ENCODE measurements at places on chromosomes 5 and 9. TPM values are rescaled to one million over a fixed set of nuclear protein-coding genes. Genes with fewer than 3 reads are reported as not detected.

The OR13C2 gene
- total RNA-seq = not detected

The NAA35 gene
- 16.5 TPM for total RNA-seq

The NOP16 gene
- total RNA-seq = 65.1 TPM

The FAM13B gene
- 84.1 TPM for total RNA-seq

The PLCXD3 gene
- not detected for total RNA-seq

The CCDC183 gene
- total RNA-seq = not detected

The C9 gene
- total RNA-seq = not detected

The GABRA1 gene
- not detected for total RNA-seq

The GLDC gene
- 2.3 TPM for total RNA-seq

The PLEKHG4B gene
- total RNA-seq = not detected

The PRDM9 gene
- not detected for total RNA-seq

The ACOT12 gene
- total RNA-seq = not detected

The LCN15 gene
- total RNA-seq = not detected

The LCN12 gene
- 2.4 TPM for total RNA-seq

The ASB6 gene
- 20.1 TPM for total RNA-seq

DNA sequence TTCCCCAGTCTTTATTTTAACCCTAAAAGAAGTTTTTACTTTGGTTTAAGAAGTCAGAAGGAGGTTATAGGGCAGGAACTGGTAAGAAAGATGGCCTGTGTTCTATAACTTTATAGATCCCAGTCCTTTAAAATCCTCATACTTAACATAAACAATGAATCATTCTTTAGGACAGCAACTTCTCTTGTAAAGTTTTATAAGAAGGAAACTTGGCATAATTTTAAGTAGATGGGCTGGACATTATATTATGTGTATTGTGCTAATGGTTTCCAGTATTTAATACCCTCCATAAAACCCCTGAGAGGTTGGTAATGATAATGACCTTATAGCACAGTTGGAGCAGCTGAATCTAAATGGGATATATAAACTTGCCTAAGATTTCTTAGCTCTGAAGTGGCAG lies 247.2 kb downstream of the FAM170A start:
- DNase-seq = no peak

GRCh38 chr5:118919016-118919415 lies 69.3 kb downstream of the DTWD2 start:
- DNase-seq = no peak

- peak; percentile 69 for DNase-seq
Observed at GRCh38 chr5:179806250-179807048, at the start of gene MGAT4B. TSS of gene MGAT4B (minus strand) at chr5:179806866. CDS start at chr5:179806583, 283 bp downstream.

DNA sequence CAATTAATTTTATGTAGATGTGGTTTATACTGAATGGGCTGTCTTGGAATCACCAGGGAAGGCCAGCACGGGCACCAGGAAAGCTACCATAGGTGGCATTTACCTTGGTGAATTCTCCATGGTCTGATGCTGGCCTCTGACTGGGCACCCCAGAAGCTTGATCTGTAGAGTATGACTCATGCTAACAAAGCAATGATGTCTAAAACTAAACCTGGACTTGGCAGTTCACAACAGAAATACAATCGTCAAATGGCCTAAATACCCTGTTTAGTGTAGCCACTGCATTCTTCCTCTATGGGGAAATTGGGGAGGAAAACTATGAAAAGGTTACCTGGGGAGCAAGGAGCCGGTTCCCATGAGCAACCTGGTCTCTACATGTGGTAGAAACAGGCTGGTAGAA lies 98.0 kb downstream of the ATPSCKMT start:
- no peak for DNase-seq

- no peak for DNase-seq
Observed at GRCh38 chr5:7515284-7515914, 119.5 kb downstream of the ADCY2 start.

DNA sequence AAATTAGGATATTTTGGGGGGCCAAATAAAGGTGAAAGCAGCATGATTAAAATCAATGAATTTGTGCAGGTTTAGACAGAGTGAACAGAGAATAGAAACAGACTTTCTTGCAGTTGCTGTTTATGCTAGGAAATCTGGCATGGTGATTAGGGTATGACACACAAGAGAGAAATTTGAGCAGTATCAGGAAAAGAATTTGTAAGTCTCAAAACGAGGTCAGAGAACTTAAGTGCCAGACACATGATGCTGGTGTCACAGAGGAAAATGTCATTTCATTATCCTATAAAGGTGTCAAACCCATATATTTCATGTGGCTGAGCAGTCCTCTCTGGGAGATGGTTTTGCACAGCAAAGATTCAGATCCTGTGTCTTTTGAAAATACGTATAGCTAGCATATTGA lies 15.7 kb downstream of the LVRN start:
- no peak for DNase-seq

- DNase-seq = peak; percentile 12
Observed at GRCh38 chr5:1516615-1517601, 6.9 kb downstream of the LPCAT1 start.

DNA sequence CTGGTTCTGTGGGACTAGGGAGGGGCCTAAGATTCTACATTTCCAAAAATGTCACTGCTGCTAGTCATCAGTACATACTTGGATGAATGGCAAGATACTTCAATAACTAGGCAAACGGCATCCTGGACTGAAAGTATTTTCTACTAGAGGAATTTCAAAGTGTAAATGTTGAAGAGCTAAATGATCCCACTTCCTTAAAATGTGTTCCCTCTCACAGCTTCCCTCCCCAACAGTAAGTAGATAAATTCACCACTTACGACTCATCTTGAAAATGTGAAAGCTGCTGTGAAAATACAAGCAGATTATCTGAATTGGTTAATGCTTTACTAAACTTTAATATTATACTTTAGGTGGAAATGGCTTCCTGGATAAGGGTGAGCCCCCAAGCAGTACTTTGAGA lies 1571.5 kb upstream of the WWC1 start:
- no peak for DNase-seq

DNA sequence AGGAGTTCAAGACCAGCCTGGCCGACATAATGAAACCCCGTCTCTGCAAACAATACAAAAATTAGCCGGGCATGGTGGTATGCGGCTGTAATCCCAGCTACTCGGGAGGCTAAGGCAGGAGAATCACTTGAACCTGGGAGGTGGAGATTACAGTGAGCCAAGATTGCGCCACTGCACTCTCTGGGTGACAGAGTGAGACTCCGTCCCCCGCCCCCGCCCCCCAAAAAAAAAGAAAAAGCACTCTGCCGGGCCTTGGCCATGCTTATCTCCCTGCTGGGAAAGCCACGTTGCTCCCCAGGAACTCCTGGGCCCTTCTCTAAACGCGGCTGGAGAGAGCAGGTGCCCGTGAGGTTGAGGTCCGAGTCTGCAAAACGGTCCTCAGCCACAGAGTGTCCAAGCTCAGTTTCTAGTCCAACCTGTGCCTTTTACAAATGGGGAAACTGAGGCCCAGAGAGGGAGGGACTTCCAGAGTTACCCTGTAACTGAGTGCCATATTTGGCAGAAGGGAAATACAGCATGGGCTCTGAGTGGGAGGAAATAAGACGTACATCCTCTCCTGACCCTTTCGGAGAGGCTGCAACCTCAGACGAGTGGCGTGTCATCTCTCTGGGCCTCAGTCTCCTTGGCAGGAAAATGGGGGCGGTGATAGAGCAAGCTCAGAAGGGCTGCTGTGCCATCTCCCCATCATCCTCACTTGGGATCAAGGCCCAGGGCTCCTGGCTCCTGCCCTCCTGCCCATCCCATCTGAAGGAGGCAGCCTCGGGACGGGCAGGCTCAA lies 6.6 kb upstream of the PHYHD1 start:
- DNase-seq = no peak

DNA sequence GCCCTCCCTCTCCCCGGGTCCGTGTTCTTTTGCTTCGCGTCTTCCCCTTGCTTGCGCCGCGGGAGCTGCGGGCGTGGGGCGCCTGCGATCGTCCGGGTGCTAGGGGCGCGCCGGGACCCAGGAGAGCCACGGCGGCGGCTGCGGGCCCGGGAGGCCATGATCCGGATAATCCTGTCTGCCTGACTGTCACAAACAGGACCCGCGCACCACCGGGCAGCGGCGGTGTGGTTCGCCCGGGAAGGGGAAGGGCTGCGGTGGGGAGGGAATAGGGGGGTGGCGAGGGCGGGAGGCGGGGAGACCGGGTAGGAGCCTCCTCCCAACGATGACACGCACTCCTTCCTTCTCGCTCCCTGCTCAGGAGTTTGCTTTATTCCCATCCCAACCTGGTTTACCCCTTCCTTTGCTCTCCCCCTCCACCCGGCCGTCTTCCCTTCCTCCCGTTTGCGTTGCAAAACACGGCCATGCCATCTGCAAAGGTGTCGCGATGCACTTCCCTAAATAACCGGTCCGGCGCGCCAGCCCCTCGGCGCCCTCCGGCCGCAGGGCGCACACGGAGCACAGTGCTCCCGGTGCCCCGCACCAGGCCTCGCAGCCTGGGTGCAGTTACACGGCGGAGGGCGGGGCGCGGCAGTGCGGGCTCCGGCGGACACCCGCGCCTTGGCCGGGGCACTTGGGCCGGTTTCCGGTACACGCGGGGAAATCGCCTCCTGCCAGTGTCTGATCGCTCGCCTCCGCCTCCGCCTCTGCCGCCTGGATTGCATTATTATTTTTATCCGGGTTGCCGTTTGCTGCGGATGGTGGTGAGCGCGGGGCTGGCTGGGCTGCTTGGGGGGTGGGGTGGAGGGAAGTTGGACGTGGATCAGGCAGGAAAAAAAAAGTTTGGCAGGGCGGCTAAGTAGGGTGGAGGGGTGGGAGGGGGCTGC lies 1.5 kb downstream of the SMARCA2 start:
- DNase-seq = peak; percentile 68

- DNase-seq = no peak
Observed at GRCh38 chr9:107404161-107404560, 85.4 kb downstream of the KLF4 start.

DNA sequence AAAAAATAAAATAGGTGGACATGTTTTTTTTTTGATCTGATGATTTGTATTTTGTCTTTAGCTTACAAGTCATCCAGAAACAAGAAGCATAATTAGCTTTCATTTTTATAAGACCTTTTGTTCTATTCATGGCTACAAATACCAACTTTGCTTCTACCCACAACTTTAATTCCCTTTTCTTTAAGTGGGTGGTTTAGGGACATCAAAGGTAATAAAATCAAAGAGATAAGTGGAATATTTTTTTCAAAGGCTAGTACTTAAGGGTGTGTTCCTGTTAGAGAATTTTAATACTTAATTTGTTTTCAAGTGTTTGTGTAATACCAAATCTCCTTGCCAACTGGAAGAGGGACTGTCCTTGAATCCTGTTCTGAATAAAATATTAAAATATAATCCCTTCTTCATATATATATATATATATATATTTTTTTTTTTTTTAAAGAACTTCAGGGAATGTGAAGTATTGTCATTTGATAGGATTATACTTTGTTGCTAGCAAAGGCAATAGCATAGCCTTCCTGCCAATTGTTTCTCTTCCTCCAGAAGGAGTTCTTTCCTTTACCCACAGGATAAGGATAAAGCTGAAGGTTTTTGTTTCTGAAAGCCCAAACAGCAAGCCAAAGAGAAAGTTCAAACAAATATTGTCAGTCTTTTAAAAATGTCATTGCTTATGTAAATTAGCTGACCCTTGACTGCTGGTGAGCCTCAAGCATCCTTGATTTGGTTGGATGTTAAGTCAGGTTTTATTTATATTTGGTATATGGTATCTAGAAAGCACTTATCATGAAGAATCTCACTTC lies 108.9 kb downstream of the PAM start:
- DNase-seq = no peak

DNA sequence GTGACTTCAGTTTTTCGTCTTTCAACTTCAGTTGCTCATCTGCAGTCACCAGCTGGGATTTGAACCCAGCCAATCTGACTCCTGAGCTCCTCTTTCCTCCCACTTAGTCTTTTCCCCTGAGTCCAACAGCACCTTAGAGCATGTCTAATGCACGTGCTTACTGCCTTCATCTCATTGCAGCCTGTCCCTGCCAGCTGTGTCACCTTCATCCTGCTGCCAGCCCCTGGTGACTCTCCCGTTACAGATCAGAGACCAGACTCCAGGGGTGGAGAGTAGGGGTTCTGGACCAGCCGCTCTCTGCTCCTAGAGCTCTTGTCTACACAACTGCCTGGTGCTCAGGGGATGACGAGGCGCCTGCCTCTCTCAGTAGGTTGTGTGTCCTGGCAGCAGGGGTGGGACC lies 132.9 kb upstream of the LMX1B start:
- no peak for DNase-seq

- DNase-seq = no peak
Observed at GRCh38 chr9:6897898-6898302, 140.1 kb downstream of the KDM4C start.

DNA sequence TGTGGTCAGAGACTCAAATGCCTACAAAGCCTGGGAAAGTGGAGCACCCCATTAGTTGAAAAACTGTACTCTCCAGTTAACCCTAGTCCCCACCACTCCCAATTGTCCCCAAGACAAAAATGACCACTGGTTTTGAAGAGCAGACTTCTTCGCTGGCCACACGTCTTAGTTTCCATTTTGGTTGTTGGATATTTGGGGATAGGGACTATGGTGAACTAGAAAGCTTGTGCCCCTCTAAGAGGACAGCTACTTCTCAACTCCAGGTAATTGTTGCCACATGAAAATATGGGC lies 109.4 kb upstream of the SPRY4 start:
- DNase-seq = no peak

- DNase-seq = no peak
Observed at GRCh38 chr5:54705994-54706653, 188.6 kb downstream of the SNX18 start.

All from activated B cell treated with CpG ODN at 0.5 μM for 24 hours (primary cell).